RPMI7951 (cell line): ENCODE measurements at places on chromosomes 16 and 17. TPM values are rescaled to one million over a fixed set of nuclear protein-coding genes. Genes with fewer than 3 reads are reported as not detected.

Gene KRTAP16-1
- total RNA-seq: not detected in 2 replicates

- DNase-seq: no peak
These were observed 106.1 kb downstream of the WWOX start for GRCh38 chr16:78205506-78205905.

GRCh38 chr17:38749223-38750043 is 1.3 kb upstream of the PCGF2 start:
- peak; percentile 86 for DNase-seq

GRCh38 chr17:44053125-44053872 is 13.2 kb downstream of the LSM12 start:
- DNase-seq: no peak

Gene IL17C
- not detected in 2 replicates for total RNA-seq

- peak; percentile 40 for DNase-seq
These were observed 27.9 kb upstream of the EFCAB13 start for GRCh38 chr17:47295874-47296255.

DNA sequence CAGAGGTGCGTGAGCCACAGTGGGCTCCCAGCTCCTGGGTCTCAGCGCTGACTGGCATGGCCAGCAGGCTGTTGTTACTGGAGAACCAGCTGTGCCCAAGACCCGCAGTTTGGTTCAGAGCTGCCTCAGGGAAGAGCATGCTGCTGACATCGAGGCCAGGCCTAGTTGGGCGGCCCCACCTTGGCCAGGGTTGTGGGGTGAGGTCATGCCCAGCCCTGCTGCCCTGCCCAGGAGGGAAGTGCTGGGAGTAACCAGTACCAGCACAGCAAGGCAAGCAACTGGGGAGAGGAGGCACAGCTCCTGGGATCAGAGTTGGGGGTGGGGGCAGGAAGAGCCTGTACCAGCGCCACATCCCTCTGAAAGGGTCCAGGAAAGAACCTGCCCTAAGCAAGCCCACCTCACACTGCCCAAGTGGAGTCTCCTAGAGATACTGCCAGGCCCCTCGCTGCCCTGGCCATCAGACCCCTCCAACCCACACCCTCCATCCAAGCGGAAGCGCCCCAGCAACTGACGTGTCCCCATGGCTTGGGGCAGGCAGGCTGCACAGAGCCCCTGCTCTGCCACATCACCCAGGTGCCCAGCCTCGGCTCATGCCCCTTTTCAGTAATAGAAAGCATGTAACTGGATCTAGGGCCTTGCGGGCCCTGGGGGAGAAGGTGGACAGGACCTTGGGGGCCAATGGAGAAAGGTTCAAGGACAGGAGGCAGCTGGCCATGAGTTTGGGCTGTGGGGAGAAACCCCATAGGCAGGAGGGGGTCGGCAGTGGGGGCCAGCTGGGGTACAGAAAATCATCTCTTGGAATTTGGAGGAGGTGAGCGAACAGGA is 990 bp downstream of the DOK4 start:
- no peak for DNase-seq

GRCh38 chr17:3744014-3744413 is 20.3 kb downstream of the HASPIN start:
- no peak for DNase-seq

GRCh38 chr17:42463976-42464400 is 5.3 kb downstream of the ATP6V0A1 start:
- DNase-seq: no peak

Gene DRC3
- 0.59 and 2.2 TPM in 2 replicates for total RNA-seq

DNA sequence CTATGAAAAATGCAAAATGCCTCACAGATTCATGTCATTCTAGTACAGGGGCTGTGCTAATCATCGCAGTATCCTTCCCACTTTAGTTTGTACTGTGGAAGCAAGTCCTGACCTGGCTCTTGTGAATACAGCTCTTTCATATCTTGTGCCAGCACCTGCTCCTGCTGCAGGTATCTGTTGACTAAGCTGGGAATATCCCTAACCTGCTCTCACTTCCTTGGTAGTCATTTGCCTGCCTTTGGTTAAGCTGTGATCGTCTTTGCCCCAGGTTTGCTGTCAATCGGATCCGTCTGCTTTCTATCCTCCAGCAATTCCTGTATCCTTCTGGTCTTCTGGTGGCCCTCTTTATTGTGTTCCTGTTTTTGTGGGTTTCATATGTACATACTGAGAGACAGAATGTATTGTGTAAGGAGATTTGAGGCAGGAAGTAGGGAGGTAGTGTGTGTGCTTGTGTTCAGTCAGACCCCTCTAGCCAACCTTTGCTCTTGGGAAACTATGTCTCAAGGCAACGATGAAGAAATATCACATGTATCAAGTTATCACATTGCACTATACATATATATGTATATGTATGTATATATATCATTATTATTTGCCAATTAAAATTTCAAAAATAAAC is 7.7 kb upstream of the GINS3 start:
- no peak for DNase-seq

DNA sequence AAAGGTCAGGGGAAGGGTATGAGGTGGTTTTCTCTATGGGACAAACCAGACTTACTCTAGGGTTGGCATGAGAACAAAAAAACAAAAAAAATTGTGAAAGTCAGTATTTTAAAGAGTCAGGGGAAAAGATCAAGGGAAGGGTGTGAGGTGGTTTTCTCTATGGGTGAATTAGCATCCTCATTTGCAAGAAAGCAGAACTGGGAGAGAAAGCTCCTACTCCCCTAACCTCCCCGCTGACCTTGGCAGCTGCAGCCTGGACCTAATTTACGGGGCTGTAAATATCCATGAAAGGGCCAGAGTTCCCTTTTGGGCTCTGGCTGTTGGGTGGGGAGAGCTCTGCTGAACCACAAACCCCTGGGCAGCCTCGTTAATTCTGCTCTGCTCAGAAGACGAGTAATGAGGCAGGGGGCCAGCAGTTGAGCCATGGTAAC is 10.6 kb downstream of the RHBDL3 start:
- DNase-seq: no peak

DNA sequence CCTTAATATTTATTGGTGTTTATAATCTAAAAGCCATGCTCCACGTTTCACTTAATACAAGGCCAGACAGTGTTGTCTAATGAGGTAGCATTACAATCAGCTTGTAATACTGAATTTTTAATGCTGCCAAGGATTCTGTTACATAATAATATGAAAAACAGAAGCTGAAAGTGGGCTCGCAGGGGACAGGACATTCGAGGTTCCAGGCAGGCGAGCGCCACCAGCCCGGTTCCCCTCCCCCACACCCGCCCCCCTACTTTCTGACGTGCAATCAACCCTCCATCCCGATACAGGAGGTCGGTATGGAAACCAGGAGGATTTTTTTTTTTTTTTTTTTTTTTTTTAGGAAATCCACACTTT is 6.2 kb upstream of the ZFHX3 start:
- DNase-seq: no peak

- DNase-seq: no peak
These were observed 32.2 kb upstream of the ETV4 start for GRCh38 chr17:43578404-43578698.

- no peak for DNase-seq
These were observed 55.4 kb downstream of the GP2 start for GRCh38 chr16:20271893-20272292.

Gene PLLP
- total RNA-seq: 0.24 and 2.1 TPM in 2 replicates

GRCh38 chr16:1098266-1098991 is 2.4 kb upstream of the C1QTNF8 start:
- no peak for DNase-seq

DNA sequence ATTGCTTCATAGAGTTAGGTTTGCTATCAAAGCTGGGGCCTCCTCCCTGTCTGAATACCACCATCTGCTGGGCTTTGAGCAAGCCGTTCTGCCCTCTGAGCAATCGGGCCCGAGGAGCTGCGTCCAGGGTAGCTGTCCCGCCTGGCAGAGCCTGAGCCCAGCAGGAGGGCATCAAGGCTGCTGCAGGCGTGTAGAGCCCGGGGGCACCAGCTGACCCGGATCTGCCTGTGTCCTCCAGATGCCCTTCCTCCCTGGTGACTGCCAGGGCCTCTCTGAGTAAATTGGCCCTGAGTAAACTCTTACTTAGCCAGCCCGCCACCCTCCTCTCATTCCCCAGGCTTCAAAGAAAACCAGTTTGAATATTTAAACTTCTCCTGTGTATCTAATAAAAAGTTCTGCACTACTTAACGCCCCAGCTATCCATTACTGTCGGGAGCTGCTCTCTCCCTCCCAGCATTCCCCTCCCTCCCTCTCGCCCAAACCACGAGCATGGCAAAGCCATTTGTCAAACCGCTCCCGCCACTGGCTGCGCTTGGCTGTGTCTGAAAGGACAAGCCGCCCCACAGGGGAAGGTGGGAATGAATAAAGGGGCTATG is 16.4 kb downstream of the CDK5RAP3 start:
- peak; percentile 81 for DNase-seq

Gene FBXO39
- not detected in 2 replicates for total RNA-seq

GRCh38 chr17:4635823-4636375 is 5.6 kb downstream of the ALOX15 start:
- no peak for DNase-seq

GRCh38 chr17:55710410-55710809 is 12.3 kb downstream of the TMEM100 start:
- DNase-seq: no peak

- peak; percentile 89 for DNase-seq
These were observed 311 bp upstream of the KDM8 start for GRCh38 chr16:27202923-27203506.

Gene ASPA
- total RNA-seq: 0.10 and 1.2 TPM in 2 replicates

- DNase-seq: peak; percentile 82
These were observed 11.9 kb downstream of the PIEZO1 start for GRCh38 chr16:88772871-88773811.

GRCh38 chr17:38436386-38436785 is 8.1 kb downstream of the ARHGAP23 start:
- no peak for DNase-seq

Gene NOL3
- total RNA-seq: 29.4 and 32.3 TPM in 2 replicates

DNA sequence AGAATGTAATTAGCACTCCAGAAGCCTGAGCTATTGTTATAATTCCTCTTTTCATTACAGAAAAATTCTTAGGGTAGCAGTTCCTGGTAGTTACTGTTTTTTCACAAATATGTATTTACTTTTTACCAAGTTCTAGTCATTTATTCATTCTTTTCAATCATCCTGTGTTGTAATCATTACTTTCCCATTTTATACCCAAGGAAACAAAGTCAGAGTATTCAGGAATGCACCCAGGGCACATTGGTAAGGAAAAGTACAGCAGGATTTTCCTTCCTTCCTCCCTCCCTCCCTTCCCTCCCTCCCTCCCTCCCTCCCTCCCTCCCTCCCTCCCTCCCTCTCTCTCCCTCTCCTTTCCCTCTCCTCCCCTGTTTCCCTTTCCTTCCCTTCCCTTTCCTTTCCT is 115.9 kb upstream of the RBFOX1 start:
- DNase-seq: no peak

- DNase-seq: no peak
These were observed 13.3 kb upstream of the HOXB2 start for GRCh38 chr17:48558057-48558830.

DNA sequence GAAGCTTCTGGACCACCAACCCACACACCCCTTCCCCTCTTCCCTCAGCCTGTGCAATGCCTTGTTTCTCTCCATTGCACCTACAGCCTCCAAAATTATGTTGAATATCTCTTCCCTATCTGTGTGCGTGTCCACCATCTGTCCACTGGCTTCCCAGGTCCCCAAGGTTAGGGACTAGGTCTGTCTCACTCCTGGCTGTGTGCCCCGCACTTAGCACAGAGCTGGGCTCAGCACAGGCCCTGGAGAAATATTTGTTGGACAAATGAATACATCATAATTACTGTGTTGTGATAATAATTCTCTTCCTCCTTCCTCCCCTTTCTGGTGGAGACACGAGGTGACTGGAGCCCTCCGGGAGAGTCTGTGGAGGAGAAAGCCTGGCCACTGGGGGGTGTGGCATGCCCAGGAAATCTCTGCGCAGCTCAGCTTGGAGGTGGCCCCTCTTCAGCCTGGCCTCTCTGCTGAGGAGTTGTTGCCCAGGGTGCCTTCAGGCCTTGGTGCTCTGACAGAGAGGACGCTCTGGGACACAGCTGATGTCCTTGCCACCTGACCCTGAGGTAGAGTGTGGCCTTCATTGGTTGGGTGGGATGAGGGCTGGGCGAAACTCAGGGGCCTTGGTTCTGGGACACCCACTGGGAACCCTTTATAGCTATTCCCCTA is 3.3 kb upstream of the BRD7 start:
- DNase-seq: peak; percentile 21

DNA sequence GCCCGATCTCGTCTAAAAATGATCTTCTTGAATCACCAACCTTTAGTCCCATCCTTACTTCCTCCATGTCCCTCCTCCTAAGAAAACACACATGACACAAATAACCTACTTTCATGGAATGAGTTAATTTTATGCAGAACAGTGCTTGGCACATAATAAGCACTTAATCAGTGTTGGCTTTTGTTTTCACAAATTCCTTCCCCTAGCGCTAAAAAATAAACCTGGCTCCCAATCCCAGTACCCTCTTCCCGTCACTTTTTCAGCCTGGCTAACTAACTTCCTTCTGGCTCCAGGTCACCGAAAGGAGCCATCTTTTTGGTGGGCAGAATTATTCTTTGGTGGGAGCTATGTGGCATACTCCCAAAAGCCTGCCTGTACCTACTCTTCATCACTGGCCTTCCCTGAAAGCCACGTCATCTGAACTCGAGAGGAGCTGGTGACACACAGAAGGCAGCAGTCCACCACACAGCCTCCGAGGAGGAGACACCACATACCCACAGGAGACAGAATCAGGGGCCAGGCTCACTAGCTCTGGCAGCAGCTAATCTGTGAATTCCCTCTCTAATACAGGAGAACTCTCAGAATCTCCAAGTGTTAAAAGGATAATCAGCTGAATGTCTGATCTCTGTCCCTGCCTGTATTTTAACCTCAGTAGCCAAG is 114.5 kb downstream of the SMG6 start:
- DNase-seq: no peak

- no peak for DNase-seq
These were observed 72.3 kb downstream of the CDK5R1 start for GRCh38 chr17:32558997-32559650.

DNA sequence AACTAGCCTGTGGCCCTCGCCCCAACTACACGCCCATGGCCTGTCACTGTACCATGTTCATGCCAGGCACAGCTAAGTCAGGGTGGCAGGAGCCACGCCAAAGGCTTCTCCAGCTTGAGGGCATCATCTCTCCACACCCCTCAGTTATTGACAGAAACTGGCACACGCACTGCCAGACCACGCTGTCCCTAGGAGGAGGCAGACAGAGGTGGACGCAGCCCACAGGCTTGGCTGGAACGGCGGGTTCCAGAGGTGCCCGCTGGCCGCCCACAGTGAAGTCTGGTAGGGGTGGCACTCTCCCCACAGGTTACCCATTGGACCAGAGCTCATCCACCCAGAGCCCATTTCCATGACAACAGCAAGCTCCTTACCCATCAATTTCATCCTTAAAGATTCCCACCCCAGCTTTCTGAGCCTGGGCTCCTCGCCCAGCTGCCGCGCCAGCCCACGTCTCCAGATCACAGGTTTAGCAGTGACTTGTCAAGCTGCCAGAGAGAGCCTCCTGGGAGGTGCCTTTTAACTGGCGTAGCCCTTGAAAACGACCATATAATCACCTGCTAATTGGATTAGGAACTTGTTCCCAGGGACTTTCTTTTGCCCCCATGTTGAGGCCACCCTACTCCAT is 27.9 kb downstream of the RPRML start:
- DNase-seq: no peak

Gene CCDC154
- not detected in 2 replicates for total RNA-seq
